ENCODE measurements at places on chromosomes 3 and 15. TPM values are rescaled to one million over a fixed set of nuclear protein-coding genes. Genes with fewer than 3 reads are reported as not detected.

Gene TTBK2
- polyA plus RNA-seq, result 2.5 TPM

Gene SPTBN5
- polyA plus RNA-seq, result 0.38 TPM

Gene MKRN2OS
- not detected for polyA plus RNA-seq

Gene MST1R
- polyA plus RNA-seq, result 0.14 TPM

Gene IL17RB
- 0.09 TPM for polyA plus RNA-seq

Gene GOLGA8Q
- 0.44 TPM for polyA plus RNA-seq

Gene TMEM212
- polyA plus RNA-seq, result not detected

Gene NANOGP8
- polyA plus RNA-seq, result not detected

Gene PRR23B
- polyA plus RNA-seq, result not detected

Gene PXYLP1
- polyA plus RNA-seq, result 11.2 TPM

Gene MELTF
- 0.50 TPM for polyA plus RNA-seq

Gene BBX
- polyA plus RNA-seq, result 13.6 TPM

Gene PDCD10
- polyA plus RNA-seq, result 47.3 TPM

Gene TMEM39A
- polyA plus RNA-seq, result 29.6 TPM

Gene ANKRD63
- polyA plus RNA-seq, result not detected

All from IMR-90 (cell line).